ENCODE measurements at places on chromosomes 11 and 22.

DNA sequence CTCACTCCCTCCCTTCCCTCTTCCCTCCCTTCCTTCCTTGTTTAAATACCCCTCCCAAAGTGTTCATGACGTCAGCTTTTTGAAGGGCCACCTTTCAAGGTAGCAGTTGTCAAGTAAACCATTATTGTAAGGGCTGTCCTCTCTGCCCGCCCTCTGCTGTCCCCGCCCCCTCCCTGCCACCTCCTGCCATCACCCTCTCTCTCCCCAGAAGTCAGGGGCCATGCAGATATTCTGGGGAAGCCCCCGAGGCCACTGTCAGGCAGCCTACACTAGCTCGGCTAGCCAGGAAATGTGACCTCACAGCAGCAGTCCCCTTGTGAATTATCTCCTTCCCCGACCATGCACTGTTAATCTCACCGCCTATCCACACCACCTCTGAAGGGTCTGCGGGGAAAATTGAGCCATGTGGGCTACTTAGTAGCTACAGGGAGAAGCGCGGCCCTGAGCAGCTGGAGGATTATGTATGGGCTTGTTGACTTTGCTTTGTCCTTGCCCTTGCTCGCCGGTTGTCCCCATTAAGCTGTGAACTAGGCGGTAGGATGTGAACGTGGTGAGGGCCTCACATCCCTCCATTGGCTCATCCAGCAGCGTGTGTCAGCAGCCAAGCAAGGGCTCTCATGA, 42.1 kb upstream of the ATXN10 start:
- no peak for DNase-seq

DNA sequence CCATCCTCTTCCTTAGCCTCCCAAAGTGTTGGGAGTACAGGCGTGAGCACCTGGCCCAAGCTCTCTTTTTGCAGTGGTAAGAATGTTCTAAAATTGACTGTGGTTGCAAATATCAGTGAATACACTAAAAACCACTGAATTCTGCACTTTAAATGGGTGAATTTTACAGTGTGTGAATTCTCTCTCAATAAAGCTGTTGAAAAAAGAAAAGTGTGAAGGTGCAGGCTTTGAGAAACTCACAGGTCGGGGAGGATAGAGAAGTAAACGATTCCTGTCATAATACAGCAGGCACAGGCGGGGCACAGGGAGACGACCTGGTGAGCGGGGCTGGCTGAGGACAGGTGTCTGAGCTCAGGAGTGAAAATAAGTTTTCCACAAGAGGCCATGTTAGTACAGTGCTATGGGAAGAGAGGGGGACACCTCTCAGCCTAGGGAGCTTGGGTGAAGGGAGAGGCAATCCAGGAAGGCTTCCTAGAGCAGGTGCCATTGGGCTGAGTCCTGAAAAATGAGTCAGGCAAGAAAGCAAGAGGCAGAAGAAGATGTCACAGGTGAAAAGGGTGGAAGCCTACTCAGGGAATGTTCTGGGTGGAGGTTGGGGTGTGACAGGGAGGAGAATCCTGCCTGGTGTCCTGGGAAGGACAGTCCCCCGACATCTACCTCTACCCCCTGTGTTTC, 26.1 kb downstream of the LIF start:
- no peak for DNase-seq

DNA sequence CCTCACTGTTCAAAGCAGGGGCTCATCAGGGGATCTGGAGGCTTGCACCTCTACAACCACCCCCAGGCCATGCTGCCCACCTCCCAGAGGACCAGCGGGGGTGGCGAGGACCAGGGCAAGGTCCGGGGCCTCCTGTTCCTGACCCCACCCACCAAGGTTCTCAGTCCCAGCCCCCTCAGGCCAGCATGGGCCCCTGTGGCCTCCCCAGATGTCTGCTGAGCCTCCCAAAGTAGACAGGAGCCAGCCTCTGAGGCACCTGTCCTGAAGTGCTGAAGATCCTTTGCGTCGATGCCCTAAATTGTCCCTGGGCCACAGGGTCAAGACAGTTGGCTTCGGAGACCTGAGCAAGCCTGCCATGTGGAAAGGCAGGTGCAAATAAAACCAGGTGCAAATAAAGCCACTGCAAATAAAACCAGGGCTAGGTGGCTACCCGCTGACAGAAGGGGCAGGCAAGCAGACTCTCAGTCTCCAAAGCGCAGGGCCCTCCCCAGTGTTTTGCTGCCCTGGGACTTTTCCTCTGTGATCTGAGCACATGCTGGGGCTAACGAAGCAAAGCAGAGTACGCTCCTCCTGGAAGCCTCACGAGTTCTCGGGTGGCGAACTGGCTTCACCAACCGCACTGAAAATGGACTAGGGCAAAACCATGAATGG, 22.4 kb upstream of the ARFGAP3 start:
- DNase-seq = no peak

GRCh38 chr11:105230586-105230985, 91.0 kb upstream of the CARD18 start:
- no peak for DNase-seq

DNA sequence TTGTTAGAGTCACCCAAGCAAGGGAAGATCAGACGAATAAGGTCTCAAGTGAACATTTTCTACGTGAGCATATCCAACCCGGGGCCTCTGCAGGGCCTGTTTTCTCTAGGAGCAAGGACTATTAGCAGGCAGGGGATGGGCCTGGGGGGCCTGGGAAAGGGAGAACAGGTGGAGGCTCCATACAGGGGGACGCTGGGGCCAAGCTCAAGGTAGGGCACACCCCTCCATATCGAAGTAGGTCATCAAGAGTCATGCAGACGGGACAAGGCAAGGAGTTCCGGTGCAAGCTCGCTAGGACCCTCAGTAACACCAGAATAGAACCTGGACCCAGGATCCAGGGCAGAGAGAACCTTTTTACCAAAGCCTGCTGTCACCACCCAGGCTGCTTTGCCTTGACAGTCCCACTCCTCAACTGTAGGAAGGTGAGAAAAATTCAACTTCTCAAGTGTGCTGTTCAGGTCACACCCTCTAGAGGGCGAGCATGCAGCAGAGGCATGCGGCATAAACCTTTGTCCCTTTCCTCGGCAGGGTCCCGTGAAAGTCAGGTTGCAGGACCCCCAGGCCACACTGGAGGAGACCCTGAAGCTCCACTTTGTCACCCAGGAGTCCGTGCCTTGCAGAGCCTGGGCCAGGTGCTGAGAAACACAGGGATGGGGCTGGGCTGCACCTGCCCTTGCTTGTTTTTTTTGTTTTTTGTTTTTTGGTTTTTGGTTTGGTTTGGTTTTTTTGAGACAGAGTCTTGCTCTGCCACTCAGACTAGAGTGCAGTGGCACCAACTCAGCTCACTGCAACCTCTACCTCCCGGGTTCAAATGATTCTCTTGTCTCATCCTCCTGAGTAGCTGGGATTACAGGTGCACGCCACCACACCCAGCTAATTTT, 8.6 kb upstream of the APOBEC3B start:
- peak; percentile 32 for DNase-seq

- no peak for DNase-seq
Observed at GRCh38 chr11:123185326-123185725, 9.7 kb downstream of the CLMP start.

- DNase-seq = no peak
Observed at GRCh38 chr11:56898856-56899255, 89.9 kb upstream of the OR5AK2 start.

DNA sequence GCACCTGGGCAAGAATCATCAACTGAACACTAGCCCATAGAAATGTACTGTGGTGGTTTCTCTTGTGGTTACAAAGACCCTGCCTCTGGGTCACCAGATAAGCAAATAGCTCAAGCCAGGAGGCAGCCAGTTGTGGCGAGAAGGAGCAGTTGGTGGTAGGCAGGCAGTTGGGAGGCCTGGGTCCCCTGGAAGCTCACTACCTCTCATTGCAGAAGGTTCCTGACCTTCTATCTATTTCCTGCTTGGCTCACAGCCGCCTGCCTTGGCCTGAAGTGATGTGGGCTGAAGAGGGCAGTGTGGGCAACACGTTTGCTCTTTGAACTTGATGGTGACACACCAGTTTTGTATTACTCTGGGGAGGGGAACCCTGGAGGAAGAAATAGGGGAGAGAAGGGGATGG, 34.7 kb downstream of the NECTIN1 start:
- DNase-seq = no peak

DNA sequence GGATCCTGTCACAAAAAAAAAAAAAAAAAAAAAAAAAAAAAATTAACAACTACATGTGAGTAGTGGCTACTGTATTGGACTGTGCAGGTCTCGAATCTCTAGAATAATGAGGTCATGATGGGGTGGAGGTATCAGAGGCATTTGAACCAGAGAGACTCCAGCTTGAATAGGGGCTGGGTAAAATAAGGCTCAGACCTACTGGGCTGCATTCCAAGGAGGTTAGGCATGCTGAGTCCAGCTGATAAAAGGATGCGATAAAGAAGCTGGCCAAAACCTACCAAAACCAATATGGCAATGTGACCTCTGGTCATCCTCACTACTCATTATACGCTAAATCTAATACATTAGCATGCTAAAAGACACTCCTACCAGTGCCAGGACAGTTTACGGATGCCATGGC, 5.9 kb upstream of the PACSIN3 start:
- no peak for DNase-seq

GRCh38 chr22:20222764-20223420, 45.2 kb downstream of the RTN4R start:
- DNase-seq = no peak

GRCh38 chr11:63212742-63213141, 30.7 kb downstream of the SLC22A25 start:
- DNase-seq = no peak

GRCh38 chr11:104830080-104830479, 68.2 kb downstream of the CASP12 start:
- no peak for DNase-seq

- no peak for DNase-seq
Observed at GRCh38 chr11:117713538-117713991, 83.5 kb downstream of the DSCAML1 start.

DNA sequence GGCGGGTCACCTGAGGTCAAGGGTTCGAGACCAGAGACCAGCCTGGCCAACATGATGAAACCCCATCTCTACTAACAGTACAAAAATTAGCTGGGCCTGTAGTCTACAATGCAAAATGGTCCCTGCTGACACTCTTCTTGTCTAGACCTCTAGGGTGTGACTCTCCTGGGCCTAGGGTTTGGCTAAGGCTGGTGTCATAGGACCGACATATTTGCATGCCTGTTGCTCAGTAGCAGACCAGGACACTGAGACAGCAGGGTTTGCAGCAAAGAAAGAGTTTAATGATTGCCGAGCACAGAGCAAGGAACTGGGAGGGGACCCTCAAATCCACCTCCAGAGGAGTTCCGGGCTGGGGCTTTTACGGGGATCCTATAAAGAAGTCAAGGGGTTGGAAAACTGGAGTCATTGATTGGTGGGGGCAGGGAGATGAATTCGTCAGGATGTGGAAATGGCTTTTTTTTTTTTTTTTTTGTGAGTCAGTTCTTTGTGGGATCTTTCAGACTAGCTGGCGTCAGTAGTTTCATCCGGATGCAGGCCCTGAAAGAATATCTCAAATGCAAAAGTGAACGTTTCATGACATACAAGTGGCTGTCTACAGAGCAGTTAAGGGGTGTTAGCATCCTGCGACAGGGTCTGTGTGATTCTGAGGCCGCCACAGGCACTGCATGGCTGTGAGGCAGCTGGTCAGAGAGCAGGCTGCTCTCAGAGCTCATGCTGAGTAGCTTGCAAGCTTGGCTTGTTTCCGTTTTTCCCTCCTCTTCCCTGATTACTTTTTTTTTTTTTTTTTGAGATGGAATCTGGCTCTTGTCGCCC, 27.2 kb upstream of the A4GALT start:
- no peak for DNase-seq

DNA sequence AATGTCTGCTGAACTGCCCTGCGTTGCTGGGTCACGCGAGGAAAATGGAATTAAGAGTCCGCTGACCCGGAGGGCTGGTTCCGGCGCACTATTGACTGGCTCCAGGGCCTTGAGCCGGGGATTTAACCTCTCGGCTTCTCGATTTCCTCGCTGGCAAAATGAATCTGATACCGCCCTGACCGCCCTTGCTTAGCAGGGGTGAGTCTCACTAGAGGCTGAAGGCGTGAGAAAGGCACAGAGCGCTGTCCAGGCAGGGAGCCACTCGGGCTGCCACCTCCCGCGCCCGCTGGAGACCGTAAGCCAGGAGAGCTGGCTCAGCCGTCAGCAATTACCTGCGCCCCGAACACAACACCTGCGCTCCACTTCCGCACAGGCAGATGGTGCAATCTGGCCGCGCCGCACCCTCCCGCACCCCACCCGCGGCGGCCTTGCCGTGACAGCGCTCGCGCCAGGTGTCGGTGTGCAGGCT, 65.6 kb downstream of the BUD13 start:
- DNase-seq = no peak

DNA sequence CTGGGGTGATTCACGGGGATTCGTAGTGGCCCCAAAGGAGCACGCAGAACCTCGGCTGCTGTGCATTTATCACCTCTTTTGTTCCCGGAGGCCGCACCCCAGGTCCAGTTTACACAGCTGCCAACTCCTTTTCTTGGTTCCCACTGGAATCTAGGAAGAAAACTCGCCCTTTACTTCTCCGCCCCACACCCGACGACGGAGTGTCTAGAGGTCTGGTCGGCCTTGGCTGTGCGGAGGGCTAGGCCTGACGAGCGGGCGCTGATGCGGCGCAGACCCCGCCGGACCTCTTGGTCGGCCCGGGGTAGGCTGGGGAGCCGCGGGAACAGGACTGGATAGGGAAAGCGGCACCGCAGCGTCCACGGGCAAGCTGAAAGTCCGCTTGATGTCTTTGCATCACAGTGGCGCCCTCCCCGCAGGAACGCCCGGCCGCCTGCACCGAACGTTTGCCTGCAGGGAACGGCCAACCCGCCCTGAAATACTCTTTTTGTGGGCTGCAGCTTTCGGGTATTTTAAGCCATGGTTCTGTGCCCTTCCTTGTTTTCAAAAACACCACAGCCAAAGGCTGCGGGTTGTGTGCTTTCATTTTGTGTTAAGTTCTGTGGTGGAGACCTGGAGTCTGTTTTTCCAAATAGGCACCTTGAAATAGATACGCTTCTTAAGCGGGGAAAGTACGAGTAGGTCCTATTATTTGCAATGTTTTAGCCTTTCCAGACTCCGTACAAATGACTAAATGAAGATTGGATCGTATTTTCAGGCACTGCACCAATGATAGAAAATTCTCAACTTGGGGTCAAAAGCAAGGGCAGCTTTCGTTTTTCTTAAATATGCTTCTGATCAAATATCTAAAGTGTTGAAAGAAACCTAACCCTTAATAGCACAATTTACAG, 829 bp upstream of the ZBED5 start:
- DNase-seq = peak; percentile 23

DNA sequence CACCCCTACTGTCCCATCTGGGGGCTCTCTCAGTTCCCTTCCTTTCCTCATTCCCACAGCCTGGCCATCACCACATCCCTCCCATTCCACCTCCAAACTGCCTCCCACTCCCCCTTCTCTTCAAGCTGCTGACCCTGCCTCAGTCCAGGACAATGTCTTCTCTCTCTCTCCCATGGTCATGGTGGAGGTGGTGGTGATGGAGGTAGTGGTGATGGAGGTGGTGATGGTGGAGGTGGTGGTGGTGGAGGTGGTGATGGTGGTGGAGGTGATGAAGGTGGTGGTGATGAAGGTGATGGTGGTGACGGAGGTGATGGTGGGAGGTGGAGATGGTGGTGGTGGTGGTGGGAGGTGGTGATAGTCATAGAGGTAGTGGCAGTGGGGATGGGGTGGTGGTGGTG, 87.0 kb downstream of the MPPED1 start:
- no peak for DNase-seq

- no peak for DNase-seq
Observed at GRCh38 chr11:44065161-44065661, 859 bp upstream of the ACCS start.

GRCh38 chr22:28855355-28856094, 27.8 kb upstream of the ZNRF3 start:
- DNase-seq = peak; percentile 23

Measured in T-helper 1 cell (primary cell).